HCT116 (cell line): ENCODE measurements at places on chromosomes 5 and 9. TPM values are rescaled to one million over a fixed set of nuclear protein-coding genes. Genes with fewer than 3 reads are reported as not detected.

DNA sequence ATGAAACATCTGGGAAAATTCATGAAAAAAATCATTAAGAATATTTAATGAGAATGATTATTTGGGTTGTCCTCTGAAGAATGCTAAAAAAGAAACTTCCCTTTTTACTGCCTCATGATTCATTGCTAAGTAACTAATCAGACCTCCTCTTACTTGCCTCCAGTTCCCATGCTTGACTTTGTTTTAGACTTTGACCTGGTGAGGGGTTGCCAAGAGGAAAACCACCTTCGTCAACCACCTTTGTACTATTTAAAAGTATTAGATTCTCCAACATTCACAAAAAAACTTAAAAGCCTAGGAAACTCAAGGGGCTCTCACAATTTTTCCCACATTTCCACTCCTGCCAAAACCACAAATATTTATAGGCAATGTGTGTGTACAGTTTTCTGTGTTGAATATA lies 115.2 kb upstream of the ST8SIA4 start:
- no peak for DNase-seq

The C7 gene
- 0.74 TPM for total RNA-seq

GRCh38 chr5:98490348-98490747 lies 283.1 kb upstream of the RGMB start:
- DNase-seq: no peak

The ABO gene
- total RNA-seq: 1.2 TPM

DNA sequence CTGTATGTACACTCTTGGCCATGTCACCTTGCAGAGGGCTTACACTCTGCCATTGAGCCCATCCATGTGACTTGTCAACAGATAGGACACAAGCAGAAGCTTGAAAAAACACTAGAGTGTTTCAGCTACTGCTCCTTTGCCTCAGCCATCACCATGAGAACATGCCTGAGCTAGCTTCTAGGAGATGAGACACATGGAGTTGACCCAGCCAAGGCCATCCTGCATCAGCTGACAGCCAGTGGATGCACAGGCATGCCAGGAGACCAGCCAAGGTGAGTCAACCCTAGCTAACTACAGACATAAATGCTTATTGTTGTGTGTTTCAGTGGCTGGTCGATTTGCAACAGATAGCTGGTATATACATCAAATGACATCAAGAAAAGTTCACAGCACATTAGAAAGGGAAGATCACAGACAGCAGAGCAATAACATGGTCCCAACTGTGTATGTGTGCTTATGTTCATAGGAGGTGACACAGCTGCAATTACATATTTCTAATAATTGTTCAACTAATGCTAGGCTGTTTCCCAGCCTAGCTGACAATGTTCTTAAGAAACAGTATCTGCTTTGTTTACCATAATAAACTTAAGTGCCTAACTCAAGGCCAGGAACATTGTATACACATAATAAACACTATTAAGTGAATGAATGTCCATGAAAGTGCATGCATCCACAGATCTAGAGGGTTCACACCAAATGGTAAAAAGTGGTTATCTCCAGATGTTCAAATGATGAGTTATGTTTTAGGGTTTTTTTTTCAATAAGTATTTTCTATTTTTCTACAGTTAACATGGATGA lies 105.7 kb downstream of the SPOCK1 start:
- no peak for DNase-seq
